HFF-Myc (cell line): ENCODE measurements at places on chromosomes 4 and X.

GRCh38 chrX:44143061-44143602, 169.9 kb upstream of the NDP start:
- no peak for DNase-seq

GRCh38 chr4:39928538-39928937, 49.2 kb downstream of the PDS5A start:
- no peak for DNase-seq

- DNase-seq, result no peak
Observed at GRCh38 chr4:168882650-168883233, 127.3 kb downstream of the CBR4 start.

DNA sequence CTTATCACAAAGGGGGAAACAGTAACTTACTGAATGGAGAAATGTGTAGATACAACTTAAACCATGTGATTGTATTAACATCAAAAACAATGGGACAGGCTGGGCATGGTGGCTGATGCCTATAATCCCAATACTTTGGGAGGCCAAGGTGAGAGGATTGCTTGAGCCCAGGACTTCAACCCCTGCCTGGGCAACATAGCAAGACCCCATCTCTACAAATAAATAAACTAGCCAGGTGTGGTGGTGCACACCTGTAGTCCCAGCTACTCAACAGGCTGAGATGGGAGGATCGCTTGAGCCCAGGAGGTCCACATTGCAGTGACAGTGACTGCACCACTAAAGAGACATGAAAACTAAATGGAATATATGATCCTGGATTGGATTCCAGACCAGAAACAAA, 26.4 kb downstream of the TMEM184C start:
- no peak for DNase-seq

GRCh38 chrX:45842207-45842925, 641.7 kb upstream of the DIPK2B start:
- DNase-seq, result no peak

- DNase-seq, result no peak
Observed at GRCh38 chr4:107733431-107733925, 13.4 kb upstream of the PAPSS1 start.

- DNase-seq, result no peak
Observed at GRCh38 chrX:46461660-46462191, 83.5 kb downstream of the ZNF674 start.

DNA sequence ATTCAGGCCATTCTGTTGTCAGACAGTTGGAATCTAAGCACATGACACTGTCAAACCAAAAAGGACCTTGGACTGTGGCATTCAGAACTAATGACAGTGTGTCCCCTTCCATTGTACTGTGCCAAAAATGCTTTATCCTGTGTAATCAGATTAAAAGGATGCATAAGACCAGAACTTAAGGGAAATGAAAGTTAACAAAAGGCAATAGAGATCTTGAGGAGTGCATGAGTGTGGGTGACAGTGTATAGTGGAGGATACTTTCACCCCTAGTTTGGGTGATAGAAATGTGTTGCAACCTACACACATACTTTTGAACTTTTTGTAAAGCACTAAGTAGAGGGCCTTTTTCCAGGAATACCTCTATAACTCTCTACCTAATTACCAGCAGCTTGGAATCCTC, 4.5 kb downstream of the CYSLTR1 start:
- DNase-seq, result no peak

DNA sequence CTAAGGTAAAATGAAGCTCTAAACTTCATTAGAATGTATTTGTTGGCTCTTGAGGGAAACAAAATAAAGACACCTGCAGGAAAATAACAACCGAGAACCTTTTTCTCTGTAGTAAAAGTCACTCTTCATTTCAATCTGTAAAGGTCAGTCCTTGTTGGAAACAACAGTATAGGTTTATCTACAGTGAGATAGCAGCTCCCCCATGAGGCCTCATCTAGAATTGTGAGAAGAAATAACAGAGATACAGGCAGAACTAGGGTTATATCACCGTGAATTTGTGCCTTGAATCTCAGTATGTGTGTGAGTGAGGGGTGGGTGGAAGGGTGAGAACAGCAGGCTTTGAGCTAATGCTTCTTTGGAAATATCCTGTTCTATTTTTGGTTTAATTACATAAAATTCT, 107.8 kb upstream of the FMR1 start:
- DNase-seq, result no peak

- no peak for DNase-seq
Observed at GRCh38 chr4:180314972-180315371, 1928.2 kb upstream of the TENM3 start.

DNA sequence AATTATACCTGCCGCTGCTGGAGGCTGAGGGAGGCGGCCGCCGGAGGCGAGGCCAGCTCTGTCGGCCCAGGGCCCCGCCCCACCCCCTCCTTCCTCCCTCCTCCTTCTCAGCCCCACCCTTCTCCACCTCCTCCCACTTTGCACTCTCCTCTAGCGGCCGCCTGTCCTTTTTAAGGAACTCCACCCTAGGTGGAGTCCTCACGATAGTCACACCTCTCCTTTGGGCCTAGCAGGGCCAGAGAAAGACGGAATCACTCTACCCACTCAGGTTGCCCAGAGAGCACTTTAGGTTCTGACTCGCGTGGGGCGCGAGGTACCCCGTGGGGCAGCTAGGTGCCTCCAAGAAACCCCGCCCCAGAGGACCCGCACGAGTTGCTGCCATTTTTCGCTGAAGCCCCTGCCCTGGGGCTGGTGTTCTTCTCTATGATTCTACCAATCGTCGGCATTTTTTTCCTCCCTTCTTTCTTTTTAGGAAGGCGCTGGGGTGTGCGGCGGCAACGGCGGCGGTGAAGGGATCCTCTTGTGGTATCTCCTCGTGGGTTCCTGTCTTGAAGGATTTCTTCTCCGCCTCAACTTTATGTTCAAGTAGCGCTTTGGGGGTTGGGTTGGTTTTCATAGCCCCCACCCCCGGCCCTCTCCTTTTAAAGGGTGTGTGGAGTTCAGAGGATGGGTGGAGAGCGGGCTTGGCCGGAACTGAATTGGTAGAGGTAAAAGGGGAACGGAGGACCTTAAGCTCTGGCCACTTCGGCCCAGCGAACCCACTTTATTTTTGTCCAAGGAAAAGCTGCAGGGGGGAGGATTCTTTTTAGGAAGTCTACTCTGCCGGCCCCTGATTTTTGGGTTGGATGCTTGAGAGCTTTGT, at the start of gene KLF8:
KLF8 (plus strand) TSS at position 136 of the 862 bp plus-strand sequence. CDS start 979 bp downstream, outside the sequence.
- no peak for DNase-seq

DNA sequence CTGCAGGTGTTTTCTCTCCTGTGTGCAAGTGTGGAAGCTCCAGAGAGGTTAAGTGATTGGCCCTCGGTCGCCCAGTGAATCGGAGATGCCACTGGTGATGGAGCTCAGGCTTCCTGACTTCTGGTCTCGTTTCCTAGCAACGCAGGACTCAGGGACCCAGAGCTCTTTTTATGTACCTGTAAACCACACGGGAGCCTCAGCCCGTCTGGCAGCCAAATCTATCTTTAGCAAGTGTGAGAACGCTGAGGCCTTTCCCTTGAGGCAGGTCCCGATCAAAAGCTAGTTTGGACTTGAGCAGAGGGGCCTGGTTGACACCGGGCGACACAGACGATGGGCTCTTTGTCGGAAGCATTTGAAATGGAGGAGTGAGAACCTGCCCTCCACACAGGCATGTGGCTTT, 116.8 kb downstream of the SORCS2 start:
- no peak for DNase-seq

GRCh38 chr4:47413521-47413920, 50.0 kb downstream of the COMMD8 start:
- DNase-seq, result no peak

DNA sequence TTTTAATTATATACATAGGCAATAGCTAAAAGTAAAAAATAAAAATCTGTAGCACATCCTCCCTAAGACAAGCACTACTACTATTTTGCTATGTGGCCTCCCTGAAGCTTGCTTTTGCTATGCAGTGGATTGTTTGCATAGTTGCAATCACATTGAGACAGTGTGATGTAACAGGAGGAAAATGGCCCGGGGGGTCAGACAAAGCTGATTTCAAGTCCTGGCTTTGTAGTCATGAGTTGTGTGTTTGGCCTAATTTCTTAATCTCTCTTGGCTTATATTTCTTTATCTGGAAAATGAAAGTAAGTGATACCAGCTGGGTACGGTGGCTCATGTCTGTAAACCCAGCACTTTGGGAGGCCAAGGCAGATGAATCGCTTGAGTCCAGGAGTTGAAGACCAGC, 166.6 kb downstream of the LHFPL1 start:
- no peak for DNase-seq

DNA sequence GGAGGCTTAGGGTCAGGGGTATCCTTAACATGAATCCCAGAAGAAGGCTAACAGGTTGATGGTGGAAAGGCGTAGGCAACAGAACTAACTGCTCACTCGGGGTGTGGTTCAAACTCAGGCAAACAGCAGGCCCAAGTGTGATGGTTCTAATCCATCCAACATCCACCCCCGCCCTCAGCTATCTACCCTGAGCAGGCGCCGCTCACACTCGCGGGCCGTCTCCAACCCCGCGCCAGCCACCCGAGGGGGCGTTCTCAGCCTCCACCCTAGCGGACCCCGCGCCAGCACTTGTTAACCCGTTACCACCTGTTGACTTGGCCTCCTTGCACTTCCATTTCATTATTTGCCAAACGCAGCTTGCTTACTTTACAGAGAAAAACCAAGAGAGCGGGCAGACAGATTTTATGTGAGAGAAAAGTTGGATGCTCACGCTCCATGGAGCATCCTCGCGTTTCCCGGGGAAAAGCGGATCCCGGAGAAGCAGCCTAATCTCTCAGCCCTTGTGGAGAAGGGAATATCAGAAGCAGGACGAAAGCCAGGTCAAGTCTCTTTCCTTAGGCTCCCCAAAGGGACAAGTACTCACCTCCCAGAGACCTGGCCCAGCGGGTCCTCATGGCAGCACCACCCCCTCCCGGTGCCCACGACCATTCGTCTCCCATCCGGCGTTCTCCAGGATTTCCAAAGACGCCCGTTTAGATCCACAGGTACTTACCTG, 773 bp downstream of the SNCA start:
- DNase-seq, result no peak

DNA sequence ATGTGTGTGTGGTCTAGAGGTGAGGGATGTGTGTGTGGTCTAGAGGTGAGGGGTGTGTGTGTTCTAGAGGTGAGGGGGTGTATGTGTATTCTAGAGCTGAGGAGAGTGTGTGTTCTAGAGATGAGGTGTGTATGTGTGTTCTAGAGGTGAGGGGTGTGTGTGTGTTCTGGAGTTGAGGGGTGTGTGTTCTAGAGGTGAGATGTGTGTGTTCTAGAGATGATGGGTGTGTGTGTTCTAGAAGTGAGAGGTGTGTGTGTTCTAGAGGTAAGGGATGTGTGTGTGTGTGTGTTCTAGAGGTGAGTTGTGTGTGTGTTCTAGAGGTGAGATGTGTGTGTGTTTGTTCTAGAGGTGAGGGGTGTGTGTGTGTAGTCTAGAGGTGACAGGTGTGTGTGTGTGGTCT, 1.3 kb downstream of the BST1 start:
- DNase-seq, result no peak

- DNase-seq, result no peak
Observed at GRCh38 chr4:112946127-112946526, 103.3 kb upstream of the ANK2 start.

GRCh38 chr4:148565801-148566200, 123.6 kb upstream of the NR3C2 start:
- DNase-seq, result no peak

GRCh38 chr4:155629956-155630355, 36.7 kb upstream of the GUCY1A1 start:
- DNase-seq, result no peak

GRCh38 chr4:113677325-113677724, 84.2 kb downstream of the CAMK2D start:
- no peak for DNase-seq

GRCh38 chr4:152256996-152257395, 278.9 kb downstream of the FBXW7 start:
- no peak for DNase-seq

DNA sequence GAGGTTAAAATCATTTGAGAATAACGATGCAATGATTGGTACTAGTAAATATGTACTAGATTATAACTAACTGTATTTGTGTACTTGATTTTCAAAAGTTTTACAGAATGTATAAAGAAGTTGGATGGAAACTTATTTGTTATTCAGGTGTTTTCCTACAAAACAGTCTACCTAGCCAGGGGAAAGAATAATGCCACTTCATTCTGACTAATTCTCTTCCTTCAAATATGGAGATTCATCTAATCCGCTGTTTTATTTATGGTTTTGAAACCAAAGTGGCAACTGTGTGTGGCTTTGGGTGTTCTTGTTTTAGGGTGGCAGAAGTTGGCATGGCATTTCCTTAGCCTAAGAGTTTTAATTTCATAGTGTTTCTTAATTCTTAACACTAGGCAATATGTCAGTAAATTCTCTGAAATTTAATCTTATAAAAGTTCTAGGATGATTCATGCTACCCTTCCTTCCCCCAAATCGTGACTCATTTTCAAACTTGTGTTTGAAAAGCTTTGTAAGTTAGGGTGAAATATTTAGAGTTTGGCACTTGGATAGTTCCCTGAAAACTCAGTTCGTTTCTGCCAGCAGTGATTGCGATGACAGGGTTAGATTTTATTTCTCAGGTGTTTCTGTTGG, 62.6 kb downstream of the DCLK2 start:
- no peak for DNase-seq

DNA sequence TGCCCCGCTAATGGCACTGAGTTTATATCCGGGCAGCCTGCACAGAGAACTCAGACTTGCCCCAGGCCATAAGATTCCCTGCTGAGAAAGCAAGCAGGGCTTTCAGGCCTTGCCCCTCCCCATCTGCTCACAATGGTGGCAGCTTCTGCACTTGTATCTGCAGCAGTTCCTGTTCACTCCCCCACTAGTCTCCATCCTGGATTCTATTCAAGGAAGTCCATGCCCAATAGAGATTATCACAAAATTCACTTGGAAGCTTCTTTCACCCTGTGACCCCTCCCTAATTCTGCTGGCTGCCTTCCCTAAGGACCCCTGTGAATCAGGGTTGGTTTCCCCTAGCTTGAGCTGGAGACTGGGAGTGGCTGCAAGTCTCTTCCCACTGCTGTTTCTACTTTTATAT, 34.5 kb upstream of the UCP1 start:
- no peak for DNase-seq

GRCh38 chr4:169615467-169616106, 3.2 kb upstream of the NEK1 start:
- DNase-seq, result no peak

GRCh38 chr4:87391576-87392054, 627 bp upstream of the HSD17B11 start:
- DNase-seq, result no peak

DNA sequence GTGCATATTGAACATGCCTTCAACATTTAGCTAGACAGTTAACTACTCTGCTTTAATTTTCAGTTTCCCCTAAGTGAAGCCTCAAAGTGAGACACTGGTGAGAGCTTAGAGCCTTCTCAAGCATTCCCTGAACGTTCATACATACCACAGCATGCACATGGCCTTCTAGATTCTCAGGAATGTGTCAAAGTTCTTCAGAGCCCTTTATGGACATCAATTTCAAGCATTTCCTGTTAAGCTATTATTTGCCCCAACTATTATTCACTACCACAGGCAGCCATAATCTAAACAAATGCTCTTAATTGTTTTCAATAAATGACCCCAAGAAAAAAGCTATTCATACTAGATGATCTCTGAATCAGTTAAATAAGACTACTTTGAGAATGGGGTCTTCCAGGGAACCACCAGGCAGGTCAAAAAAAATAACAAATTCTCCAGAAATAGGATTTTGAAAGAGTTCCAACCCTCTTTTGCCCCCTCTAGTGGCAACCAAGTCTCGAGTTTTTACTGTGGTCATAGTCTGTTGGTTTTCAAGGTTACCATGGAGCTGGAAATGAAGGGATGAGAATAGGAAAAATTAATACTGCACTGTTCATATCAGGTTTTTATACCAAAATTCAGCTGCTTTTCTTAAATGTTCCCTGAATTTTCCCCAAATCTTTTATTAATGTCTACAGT, 235.4 kb downstream of the RAB28 start:
- DNase-seq, result no peak
